ENCODE measurements at places on chromosomes 1 and 21.

GRCh38 chr1:163970699-163971098, 588.3 kb upstream of the PBX1 start:
- DNase-seq = no peak
- H3K27ac ChIP-seq = no peak overlapping the region
- H3K4me1 ChIP-seq = no peaks in the 10 kb centered on the region
- H3K4me3 ChIP-seq = no peak overlapping the region
- H3K27me3 ChIP-seq = no peaks in the 10 kb centered on the region

- no peaks in the 10 kb centered on the region for H3K4me1 ChIP-seq
- no peak for DNase-seq
- H3K27ac ChIP-seq = no peak overlapping the region
- H3K27me3 ChIP-seq = no peaks in the 10 kb centered on the region
- H3K4me3 ChIP-seq = no peak overlapping the region
- no peaks in the 10 kb centered on the region for H3K36me3 ChIP-seq
These were observed 347.5 kb upstream of the DPYD start for GRCh38 chr1:98268316-98268715.

GRCh38 chr1:183048087-183049085, 25.2 kb downstream of the LAMC1 start:
- DNase-seq = no peak
- no peaks in the 10 kb centered on the region for H3K4me1 ChIP-seq
- H3K27me3 ChIP-seq = peaks cover 38% of the 10 kb centered on the region
- no peak overlapping the region for H3K4me3 ChIP-seq

- H3K4me1 ChIP-seq = no peaks in the 10 kb centered on the region
- no peaks in the 10 kb centered on the region for H3K27me3 ChIP-seq
- H3K27ac ChIP-seq = no peak overlapping the region
- H3K4me3 ChIP-seq = no peak overlapping the region
These were observed 156.3 kb upstream of the ARHGEF16 start for GRCh38 chr1:3298197-3298596.

DNA sequence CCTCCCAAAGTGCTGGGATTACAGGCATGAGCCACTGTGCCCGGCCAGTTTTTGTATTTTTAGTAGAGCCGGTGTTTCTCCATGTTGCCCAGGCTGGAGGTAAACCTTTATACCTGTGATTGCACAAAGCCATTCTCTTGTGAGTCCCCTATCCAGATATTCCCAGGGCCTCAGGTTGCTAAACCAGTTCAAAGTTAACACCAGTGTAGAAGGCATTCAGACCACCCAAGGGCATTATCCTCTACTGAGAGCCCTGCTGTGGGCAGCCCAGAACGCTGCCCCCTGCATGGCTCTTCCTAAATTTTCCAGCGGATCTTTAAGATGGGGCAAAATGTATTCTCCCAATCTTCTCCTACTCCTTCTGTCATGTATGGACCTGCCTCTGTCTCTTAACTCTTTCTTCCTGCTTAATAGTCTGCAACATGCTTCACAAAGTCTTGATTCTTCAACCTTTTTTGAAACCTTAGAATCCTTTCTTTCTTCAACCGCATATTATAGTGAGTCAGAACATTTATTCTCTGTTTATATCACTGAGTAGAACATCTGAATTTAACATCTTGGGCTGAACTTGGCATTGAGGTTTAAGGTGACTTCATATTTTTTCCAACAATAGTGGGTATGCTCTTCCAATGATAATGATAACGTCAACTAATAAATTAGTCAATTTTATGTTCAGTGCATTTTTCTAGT, 36.0 kb downstream of the UBE4B start:
- no peaks in the 10 kb centered on the region for H3K27me3 ChIP-seq
- no peak overlapping the region for H3K4me3 ChIP-seq
- no peak for DNase-seq
- H3K27ac ChIP-seq = no peak overlapping the region
- no peaks in the 10 kb centered on the region for H3K36me3 ChIP-seq

DNA sequence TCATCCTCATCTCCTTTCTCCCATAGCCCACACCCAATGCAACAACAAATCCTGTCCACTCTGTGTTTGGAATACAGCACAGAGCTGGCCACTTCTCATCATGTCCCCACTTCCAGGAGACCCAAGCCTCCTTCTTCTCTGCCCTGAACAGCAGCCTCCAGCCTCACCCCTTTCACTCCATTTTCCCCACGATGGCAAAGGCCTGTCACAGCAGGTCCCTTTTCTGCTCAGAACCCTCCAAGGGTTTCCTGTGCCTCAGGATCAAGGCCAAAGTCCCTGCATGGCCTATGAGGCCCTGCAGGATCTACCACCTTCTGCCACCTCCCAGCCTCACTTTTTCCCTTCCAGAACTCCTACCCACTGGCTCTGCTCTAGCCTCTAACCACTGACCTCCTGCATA, 78.5 kb downstream of the CSMD2 start:
- peaks cover 1% of the 10 kb centered on the region for H3K27me3 ChIP-seq
- DNase-seq = no peak
- no peak overlapping the region for H3K27ac ChIP-seq
- no peaks in the 10 kb centered on the region for H3K36me3 ChIP-seq
- no peaks in the 10 kb centered on the region for H3K4me1 ChIP-seq

DNA sequence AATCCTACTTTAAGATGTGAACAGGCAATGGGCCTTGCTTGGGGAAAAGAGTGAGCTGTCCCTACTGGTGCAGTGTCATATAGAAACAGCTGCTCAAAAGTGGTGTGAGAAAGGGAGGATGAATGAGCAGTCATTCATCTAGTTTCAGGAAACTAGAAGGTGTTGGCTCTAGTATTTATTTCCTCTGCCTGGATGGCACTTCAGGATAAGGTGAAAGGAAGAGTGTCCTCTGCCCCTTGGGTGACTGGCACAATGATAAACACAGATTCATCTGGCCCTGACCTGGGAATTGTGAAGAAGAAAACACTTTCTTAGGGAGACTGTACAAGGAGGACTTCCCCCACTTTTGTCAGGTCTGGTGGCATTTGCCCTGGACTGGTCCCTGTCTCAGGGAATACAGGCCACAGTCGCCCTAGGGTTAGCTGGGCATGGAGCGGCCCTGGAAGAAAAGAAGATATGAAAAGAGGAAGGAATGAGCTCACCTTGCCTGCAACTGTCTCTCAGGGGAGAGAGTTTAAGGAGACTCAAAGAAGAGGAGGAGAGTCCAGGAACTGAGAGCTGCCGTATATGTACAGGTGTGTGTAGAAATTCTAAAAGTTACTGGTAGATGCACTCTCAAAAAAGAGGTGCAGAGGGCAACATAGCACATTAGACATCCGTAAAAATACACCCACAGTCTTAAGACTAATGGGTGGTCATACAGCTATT, 13.8 kb upstream of the NMNAT2 start:
- no peak overlapping the region for H3K4me3 ChIP-seq
- no peak for DNase-seq
- H3K36me3 ChIP-seq = no peaks in the 10 kb centered on the region
- H3K4me1 ChIP-seq = no peaks in the 10 kb centered on the region

- no peaks in the 10 kb centered on the region for H3K36me3 ChIP-seq
- H3K27me3 ChIP-seq = peaks cover 2% of the 10 kb centered on the region
- H3K4me3 ChIP-seq = no peak overlapping the region
- no peak overlapping the region for H3K27ac ChIP-seq
These were observed 362.8 kb upstream of the PLXNA2 start for GRCh38 chr1:208606959-208607358.

GRCh38 chr1:207941665-207942064, 30.7 kb upstream of the CD34 start:
- H3K27ac ChIP-seq = no peak overlapping the region
- H3K4me3 ChIP-seq = no peak overlapping the region
- H3K36me3 ChIP-seq = no peaks in the 10 kb centered on the region

GRCh38 chr21:45454926-45455673, 50.1 kb downstream of the COL18A1 start:
- no peaks in the 10 kb centered on the region for H3K36me3 ChIP-seq
- DNase-seq = no peak
- H3K4me3 ChIP-seq = no peak overlapping the region
- no peaks in the 10 kb centered on the region for H3K27me3 ChIP-seq
- no peaks in the 10 kb centered on the region for H3K4me1 ChIP-seq

- no peak overlapping the region for H3K27ac ChIP-seq
- DNase-seq = no peak
- H3K4me1 ChIP-seq = peaks cover 30% of the 10 kb centered on the region
- H3K27me3 ChIP-seq = peaks cover 2% of the 10 kb centered on the region
- no peak overlapping the region for H3K4me3 ChIP-seq
- H3K36me3 ChIP-seq = peaks cover 24% of the 10 kb centered on the region
These were observed 239.1 kb upstream of the FGGY start for GRCh38 chr1:59057796-59058195.

GRCh38 chr1:95034506-95034905, 38.2 kb downstream of the ALG14 start:
- no peaks in the 10 kb centered on the region for H3K36me3 ChIP-seq
- H3K27ac ChIP-seq = no peak overlapping the region
- no peak overlapping the region for H3K4me3 ChIP-seq

DNA sequence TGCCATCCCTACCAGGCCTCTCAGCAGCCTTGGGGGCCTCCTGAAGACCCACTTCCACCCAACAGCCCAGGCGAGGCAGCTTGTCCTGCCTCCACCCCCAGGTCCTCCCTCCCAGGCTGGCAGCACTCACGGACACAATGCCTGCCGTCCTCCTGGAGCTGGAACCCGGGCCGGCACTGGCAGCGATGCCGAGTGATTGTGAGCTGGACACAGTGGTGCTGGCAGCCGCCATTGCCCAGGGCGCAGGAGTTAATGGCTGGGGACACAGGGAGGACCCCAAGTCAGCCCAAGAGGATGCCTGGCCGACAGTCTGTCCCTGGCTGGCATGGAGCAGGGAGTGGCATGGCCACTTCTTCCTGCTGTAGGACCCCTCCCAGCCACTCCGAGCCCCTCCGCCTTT, 60.8 kb downstream of the ARHGEF16 start:
- no peak for DNase-seq
- no peak overlapping the region for H3K4me3 ChIP-seq
- no peaks in the 10 kb centered on the region for H3K36me3 ChIP-seq
- H3K27me3 ChIP-seq = no peaks in the 10 kb centered on the region

Measured in activated T-helper 1 cell treated with anti-CD3 and anti-CD28 coated beads, Interleukin-12 subunit alpha, Interleukin-12 subunit beta, Interleukin-2, Interleukin-4 antibody, amounts not matched to agents 30 ng/mL and 10 ng/mL and 1 ng/mL, durations not matched to agents 14 hours and 24 hours and 36 hours (primary cell).